Vein endothelial cell (primary cell): ENCODE measurements at places on chromosomes 7 and 10. TPM values are rescaled to one million over a fixed set of nuclear protein-coding genes. Genes with fewer than 3 reads are reported as not detected.

Gene NUTM2B
- 0.10 and 0.33 TPM in 2 replicates for total RNA-seq

Gene LRMDA
- total RNA-seq = 18.3 TPM in 2 replicates

Gene LIPJ
- total RNA-seq = under 0.01 TPM in 1 of 2 replicates, not detected in the other

Gene TMEM270
- not detected in 2 replicates for total RNA-seq

Gene PRLHR
- not detected in 2 replicates for total RNA-seq

Gene TSPAN33
- total RNA-seq = 0.10 TPM in 1 of 2 replicates, not detected in the other

Gene LRRD1
- under 0.01 and 0.19 TPM in 2 replicates for total RNA-seq

Gene ELAPOR2
- 58.7 and 78.4 TPM in 2 replicates for total RNA-seq

Gene DPYSL4
- 47.4 and 50.4 TPM in 2 replicates for total RNA-seq

Gene AGR2
- not detected in 2 replicates for total RNA-seq

Gene PNLIPRP1
- total RNA-seq = not detected in 2 replicates

Gene SNX10
- total RNA-seq = 0.65 and 2.3 TPM in 2 replicates

Gene ZNF727
- total RNA-seq = 0.10 TPM in 1 of 2 replicates, not detected in the other

Gene TAC1
- total RNA-seq = not detected in 2 replicates

Gene ATOH7
- total RNA-seq = not detected in 2 replicates

Gene EVX1
- not detected in 2 replicates for total RNA-seq

Gene PLXNA4
- total RNA-seq = 33.2 and 50.6 TPM in 2 replicates

Gene RPA3
- total RNA-seq = 13.5 and 13.7 TPM in 2 replicates

Gene NRCAM
- 62.4 and 85.1 TPM in 2 replicates for total RNA-seq

Gene WNT8B
- not detected in 2 replicates for total RNA-seq

Gene SAP25
- total RNA-seq = not detected in 2 replicates

Gene FAM13C
- total RNA-seq = 8.3 and 8.5 TPM in 2 replicates

Gene WNT16
- total RNA-seq = not detected in 2 replicates

Gene DYNC1I1
- total RNA-seq = 1.6 and 3.3 TPM in 2 replicates

Gene HGF
- 2.3 and 5.3 TPM in 2 replicates for total RNA-seq

Gene MYH16
- 0.33 and 0.38 TPM in 2 replicates for total RNA-seq

Gene RAPGEF5
- 197 and 204 TPM in 2 replicates for total RNA-seq

Gene OR6B1
- not detected in 2 replicates for total RNA-seq
